D341Med (cell line): ENCODE measurements at places on chromosomes 3 and 15.

DNA sequence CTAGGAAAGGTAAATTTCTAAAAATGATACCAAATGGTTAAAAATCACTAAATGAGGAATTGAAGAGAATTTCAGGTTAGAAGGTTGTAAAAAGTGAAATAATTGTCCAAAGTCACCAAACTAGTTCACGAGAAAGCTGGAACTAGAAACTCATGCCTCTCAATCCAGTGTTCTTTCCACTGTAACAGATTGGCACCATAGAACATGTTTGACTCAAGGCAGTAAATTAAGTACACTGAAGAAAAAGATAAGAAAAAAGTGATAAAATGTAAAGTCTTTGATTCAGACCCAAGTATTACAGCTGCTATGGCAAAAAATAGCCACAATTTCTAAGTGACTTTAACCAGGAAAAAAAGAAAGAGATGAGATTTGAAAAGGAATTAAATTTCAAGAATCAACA lies 26.5 kb downstream of the ZBTB20 start:
- no peak for DNase-seq

DNA sequence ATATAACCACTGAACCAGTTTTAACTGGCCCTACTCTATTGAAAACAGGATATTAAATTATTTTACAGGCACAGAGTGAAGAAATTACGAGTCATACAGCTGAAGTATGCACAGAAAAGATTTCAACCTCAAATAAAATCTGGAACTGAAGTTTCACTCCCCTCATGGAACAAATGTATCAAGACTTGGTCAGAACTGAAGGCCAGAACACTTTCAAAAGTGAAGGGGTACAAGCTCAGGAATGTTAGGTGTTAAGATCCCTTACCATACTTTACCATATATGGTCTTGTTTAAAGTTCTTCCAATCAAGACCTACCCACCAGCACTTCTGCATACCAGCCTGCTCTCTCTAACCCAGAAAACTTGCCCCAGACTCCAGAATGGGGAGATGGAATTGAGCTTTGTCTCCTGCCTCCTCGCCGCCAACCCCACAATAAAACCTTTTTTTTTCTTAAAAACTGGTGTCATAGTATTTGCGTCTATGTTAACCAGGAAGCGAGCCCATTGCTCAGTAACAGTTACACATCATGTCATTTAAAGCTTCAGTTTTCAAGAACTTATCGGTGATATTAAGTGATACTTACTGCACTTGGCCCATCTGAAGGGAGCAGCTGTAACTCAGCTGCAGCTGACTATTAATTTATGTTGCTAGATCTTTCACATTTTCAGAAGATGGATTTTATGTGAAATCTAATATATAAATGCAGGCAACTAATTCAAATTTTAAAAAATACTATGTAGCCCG lies 59.9 kb downstream of the OXSM start:
- no peak for DNase-seq

DNA sequence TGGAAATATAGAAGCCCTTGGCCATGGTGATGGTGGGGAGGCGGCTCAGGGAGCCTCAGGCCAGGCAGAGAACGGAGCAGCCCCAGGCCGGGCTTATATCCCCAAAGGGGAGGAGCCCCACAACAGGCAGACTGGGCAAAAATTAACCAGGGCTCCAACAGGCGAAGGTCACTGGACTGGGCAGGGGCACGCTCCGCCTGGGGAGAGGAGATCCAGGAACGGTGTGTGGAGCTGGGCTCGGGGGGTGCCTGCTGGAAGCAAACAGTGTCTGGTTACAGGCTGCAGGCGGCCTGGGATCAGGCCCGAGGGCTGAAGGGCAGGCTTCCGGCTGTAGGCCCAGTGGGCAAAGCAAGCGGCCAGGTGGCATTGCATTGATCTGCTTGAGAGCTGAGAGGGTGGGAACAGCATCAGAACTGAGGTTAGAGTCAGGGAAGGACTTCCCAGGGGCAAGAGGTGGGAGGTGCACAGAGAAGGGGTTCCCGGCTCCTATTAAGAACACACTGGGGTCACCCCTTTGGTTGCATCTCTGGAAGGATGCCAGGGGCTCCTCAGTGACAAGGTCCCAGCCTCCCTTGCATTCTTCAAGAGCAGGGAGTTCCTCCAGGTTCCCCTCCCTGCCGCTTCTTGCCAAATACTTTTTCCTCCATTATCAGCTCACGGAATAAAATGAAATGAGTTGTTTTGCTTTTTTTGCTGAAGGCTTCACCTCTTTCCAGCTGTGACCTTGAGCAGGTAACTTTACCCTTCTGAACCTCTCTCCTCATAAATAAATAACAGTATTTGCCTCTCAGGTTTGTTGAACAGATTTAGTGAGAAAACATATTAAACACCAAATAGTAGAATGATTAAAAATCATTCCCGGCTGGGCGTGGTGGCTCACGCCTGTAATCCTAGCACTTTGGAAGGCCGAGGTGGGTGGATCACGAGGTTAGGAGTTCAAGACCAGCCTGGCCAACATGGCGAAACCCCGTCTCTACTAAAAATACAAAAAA lies 7.8 kb downstream of the ANPEP start:
- DNase-seq: no peak

DNA sequence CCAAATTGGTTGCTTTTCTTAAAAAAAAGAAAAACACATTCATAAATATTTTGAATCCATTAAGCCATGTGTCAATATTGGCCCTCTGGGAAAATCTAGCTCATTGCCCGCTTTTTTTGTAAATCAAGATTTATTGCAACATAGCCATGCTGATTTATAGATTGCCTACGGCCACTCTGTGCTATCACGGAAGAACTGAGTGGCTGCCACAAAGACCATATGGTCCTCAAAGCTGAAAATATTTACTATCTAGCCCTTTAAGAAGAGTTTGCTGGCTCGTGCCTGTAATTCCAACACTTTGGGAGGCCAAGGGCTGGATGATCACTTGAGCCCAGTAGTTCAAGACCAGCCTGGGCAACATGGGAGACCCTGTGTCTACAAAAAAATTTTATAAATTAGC lies 45.9 kb downstream of the IL5RA start:
- no peak for DNase-seq

GRCh38 chr3:160171813-160172212 lies 53.4 kb upstream of the C3orf80 start:
- no peak for DNase-seq

- DNase-seq: no peak
These were observed 3.3 kb upstream of the ISLR start for GRCh38 chr15:74170071-74170844.

- no peak for DNase-seq
These were observed 103.1 kb downstream of the LINGO1 start for GRCh38 chr15:77529394-77530159.

GRCh38 chr15:83830381-83830780 lies 176.5 kb downstream of the ADAMTSL3 start:
- no peak for DNase-seq

- no peak for DNase-seq
These were observed 11.8 kb upstream of the MYO1E start for GRCh38 chr15:59384507-59384906.

- no peak for DNase-seq
These were observed 60.2 kb downstream of the GRM7 start for GRCh38 chr3:6921066-6921465.

DNA sequence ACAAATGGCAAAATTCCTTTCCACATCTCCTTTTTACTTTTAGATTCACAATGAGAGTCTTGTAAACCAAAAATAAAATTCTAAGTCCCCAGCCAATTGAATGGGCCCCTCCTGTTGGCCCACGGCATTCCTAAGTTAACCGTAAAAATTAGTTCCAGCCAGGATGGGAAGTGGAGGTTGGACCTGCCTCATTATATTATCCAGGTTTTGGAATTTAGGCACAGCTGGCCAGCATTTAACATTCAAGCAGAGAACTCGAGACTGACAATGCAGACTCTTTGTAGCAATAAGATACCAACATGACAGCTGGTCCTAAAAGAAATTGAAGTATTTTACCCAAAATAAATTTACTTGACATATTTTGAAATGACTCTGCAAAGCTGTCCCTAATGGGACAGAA lies 321.0 kb upstream of the NAALADL2 start:
- no peak for DNase-seq

- no peak for DNase-seq
These were observed 79.5 kb upstream of the POMGNT2 start for GRCh38 chr3:43185274-43185982.

DNA sequence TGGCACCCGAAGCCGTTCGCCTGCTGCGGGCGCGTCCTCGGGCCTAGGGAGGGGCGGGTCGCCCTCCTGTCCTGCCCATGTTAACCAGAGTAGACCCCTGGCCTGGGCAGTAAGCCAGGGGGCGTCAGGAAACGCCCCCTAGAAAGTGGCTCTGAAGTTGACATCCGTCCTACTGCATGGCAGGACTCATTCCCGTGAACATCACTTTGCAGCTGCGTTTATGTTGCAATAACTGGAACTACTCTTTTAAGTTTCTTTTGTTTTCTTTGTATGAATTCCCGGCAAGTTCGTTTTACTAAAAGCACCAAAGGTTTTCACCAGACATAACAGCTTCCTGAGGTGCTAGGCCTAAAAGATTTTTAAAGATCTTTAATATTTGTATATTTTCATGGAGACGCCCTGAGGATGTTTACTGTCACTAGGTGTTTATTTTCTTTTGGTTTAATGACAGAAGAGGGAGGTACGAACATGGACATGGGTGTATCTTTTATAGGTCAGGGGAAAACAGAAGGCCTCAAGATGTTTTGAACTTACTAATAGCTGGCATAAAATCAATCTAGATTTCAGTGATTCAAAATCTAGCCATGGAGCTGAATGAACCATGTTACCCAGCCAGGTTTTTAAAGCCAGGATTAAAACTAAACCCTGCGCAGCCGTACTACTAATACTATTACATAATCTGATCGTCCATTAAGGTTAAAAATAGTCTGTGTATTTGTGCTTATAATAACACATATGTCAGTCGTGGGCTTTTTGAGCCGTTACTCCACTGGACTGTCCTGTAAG lies 1.0 kb downstream of the C15orf61 start:
- DNase-seq: peak; percentile 51

DNA sequence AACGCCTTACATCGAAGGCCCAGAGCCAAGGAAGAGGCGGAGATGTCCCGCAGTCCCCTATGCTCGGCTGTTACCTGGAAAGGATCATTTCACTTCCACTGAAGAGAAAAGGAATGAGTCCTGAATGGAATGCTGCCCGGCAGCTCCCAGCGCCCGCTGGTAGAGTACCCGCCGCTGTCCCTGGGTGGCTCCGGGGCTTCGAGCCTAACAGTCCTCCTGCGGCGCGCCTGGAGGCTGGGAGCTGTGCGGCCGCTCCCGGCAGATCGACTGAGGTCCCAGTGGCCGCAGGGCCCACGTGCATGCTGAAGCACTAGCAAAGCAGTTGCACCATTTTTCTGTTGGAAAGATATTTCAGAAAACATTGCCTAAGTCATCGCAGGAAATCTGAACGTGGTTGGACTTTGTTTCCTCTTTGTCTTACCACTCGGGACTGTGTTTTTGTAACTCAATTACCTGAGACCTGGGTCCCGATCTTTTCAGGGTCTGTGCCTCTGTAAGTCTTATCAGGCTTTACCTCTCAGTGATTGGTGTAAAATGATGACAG lies 984 bp downstream of the RNU6-1 start:
- no peak for DNase-seq

- DNase-seq: no peak
These were observed 32.2 kb upstream of the ST8SIA2 start for GRCh38 chr15:92361321-92362000.

DNA sequence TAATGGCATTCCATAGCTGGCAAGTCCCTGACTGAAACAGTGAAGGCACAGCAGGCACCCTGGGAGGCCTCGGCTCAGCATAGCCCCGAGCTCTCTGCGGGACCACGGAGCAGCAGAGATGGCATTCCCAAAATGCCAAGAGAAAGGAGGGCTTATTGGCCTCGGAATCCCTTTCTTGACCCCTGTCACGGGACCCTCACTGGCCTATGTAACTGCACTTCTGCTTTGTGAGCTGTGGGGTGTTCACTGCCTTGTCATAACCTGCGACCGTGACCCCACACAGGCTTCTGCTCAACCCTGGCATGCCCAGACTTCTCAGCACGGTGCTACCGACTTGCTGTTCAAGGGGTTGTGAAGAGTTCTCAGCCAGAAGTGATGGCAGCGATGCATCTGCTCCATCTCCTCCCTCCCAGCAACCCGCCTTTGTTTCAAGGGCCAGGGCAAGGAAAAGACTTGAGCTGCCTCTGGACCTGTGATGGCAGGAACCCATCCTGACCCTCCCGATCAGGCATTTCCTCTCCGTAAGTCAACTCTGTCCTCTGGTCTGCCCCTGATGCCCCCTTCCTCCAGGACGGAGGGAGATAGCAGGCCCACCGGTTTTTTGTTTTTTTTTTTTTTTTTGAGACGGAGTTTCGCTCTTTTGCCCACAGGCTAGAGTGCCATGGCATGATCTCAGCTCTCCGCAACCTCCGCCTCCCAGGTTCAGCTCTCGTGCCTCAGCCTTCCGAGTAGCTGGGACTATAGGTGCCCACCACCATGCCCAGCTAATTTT lies 30.5 kb downstream of the EHD4 start:
- no peak for DNase-seq

GRCh38 chr15:56040081-56041035 lies 46.9 kb upstream of the NEDD4 start:
- no peak for DNase-seq

DNA sequence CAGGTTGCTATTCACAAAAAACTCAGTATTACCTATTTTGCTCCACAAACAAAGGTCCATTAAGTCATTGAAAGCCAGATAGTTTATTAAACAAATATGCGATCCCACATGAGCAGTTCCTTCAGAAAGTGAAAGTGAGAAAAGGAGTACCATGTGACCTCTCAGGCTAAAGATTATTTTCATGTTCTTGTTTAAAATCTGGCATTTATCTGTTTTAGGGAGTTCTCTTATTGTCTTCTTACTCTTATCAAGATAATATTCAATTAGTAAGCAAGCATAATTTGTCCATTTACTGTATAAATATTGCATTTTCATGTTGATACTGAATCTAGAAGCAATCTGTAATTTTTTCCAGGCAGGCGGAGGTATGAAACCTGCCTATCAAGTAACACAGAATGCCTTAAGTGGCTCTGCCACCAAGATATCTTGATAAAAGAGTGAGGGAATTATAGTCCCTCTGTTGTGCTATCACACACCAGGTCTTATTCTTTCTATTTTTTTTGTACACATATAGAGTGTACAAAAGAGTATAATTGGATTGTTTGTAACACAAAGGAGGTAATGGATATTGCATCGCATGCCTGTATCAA lies 20.1 kb upstream of the PLSCR5 start:
- DNase-seq: no peak

- DNase-seq: no peak
These were observed 190.7 kb downstream of the CD47 start for GRCh38 chr3:107899990-107900651.

DNA sequence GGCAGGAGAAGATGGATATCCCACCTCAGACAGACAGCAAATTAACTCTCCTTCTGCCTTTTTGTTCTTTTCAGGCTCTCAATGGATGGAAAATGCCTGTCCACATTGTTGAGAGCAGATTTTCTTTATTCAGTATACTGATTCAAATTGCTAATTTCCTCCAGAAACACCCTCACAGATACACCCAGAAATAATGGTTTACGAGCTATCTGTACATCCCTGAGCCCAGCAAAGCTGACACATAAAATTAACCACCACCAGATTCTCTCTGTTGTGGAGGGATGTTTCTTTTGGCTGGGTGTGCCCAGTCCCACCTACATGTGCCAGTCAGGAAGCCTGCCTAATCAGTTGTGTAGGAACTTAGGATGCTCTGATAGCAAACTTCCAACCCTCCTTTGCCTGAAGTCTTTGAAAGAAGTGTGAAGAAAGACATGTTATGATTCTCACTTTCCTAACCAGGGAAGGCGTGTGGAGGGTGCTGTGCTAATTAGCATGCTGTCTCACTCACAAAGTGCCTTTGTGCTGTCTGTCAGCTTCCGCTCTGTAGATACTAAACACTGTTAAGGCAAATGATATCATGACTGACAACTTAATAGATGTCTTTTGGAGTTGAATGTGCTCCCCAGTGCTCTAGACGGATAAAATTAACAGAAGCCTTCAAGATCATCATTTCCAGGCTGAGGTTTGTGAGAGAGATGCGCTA lies 208.5 kb downstream of the CLSTN2 start:
- no peak for DNase-seq
